ENCODE measurements at places on chromosomes 11 and 22.

- DNase-seq, result no peak
These were observed 40.3 kb upstream of the OR5D13 start for GRCh38 chr11:55732936-55733335.

DNA sequence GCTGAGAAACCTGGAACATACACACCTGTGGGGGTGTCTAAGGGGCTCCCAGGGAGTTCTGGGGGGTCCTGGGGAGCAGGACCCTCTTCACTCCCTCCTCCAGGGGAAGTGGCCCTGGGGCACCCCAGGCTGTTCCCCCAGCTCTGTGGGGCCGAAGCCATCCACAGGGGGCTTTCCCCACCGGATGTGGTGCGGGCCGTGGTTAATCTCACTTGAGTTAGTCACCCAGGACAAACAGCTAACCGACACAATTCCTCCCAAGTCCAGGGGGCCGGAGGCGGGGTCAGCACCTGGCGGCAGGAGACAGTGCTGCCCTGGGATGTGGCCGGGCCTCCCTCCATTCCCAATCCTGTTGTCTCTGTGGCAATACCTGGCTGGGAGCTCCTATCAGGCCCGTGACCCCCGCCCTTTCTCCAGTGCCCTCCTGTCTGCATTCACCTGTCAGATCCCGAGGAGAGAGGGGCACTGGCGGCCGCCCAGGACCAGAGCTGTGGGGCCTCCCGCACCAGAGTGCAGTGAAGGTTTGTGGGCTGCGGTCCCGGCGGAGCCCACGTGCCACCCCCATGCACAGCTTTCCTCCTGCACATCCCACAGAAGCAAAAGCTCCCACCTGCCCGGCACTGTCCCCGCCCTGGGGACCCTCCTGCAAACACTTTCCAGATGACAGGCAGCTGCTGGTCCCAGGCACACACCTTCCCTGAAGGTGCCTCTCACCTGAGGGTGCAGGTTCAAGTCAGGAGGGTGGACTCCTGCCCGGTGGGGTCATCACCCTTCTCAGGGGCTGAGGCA is 5.2 kb upstream of the MUC5AC start:
- no peak for DNase-seq

- no peak for DNase-seq
These were observed 23.8 kb downstream of the MRPL23 start for GRCh38 chr11:1970956-1971355.

GRCh38 chr11:68983801-68984200 is 3.0 kb upstream of the MRGPRD start:
- DNase-seq, result no peak

DNA sequence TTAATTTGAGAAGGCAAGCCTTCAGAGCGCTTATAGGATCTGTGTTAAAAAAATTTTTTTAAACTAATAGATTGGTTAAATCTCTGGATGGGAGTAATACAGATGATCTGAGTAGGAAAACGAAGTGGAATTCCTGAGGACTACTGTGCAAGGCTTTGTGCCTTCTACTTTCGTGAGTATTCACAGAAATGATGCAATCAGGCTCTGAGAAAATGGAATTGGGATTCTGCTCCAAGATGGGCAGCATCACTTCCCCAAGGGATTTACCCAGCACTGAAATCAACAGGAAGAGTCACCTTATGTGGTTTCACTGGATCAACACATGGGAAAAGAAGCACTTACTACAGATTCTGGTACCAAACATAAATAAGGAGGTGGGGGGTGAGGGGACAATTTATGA is 12.5 kb downstream of the KMT5B start:
- no peak for DNase-seq

DNA sequence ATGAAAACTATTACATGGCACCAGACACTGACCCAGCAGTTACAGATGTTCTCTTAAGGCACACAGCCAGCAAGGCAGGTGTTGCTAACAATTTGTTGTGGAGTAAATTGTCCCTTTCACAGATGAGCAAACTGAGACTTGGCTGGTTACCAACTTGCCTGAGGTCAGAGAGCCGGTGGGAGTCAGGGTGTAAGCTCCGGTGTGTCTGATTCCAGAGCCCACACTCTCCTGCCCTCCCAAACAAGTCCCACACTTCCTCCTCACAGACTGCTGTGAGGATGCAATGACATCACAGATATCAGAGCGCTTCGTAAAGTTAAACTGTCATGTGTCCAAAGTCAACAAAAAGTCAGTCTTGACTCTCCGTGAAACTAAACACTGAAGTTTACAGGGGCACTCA is 12.5 kb downstream of the GDPD5 start:
- DNase-seq, result no peak

DNA sequence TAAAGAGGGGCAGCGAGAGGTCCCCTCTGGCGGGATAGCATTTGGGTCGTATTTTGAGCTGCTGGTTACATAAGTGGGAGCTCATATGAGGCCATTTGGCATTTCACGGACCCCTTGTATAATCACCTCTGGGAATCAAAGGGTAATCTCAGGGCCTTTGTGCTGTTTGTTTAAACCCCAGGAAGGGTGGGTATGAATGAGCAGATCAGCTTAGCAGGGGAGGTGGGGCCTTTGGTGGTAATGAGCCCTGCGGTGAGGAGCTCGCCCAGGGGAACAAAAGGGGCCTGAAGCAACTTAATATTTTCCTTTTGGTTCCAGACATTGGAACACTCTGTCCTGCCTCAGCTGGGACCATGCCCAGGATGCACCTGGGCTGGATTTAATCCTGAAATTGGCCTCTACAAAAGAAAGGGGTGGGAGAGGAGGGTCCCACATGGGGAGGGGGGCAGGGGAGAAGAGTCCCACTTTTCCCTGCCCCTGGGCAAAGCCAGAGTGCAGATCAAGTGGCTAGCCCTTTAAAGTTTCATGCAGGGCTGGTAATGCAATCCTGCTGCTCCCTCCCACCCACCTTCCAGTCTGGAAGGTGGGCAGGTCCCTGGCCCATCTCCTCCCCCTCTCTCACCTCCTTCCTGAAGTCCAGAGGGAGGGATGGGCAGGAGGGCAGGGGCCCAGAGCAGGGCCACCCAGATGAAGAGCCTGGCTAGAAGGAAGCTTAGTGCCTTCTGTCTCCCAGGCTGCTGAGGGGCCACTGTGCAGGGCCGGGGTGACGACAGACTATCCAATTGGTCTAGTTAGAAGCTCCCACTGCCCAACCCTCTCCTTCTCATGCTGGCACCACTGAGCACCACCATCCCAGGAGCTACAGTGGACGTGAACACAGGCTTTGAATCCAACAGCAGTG is 10.5 kb downstream of the TSKU start:
- no peak for DNase-seq

DNA sequence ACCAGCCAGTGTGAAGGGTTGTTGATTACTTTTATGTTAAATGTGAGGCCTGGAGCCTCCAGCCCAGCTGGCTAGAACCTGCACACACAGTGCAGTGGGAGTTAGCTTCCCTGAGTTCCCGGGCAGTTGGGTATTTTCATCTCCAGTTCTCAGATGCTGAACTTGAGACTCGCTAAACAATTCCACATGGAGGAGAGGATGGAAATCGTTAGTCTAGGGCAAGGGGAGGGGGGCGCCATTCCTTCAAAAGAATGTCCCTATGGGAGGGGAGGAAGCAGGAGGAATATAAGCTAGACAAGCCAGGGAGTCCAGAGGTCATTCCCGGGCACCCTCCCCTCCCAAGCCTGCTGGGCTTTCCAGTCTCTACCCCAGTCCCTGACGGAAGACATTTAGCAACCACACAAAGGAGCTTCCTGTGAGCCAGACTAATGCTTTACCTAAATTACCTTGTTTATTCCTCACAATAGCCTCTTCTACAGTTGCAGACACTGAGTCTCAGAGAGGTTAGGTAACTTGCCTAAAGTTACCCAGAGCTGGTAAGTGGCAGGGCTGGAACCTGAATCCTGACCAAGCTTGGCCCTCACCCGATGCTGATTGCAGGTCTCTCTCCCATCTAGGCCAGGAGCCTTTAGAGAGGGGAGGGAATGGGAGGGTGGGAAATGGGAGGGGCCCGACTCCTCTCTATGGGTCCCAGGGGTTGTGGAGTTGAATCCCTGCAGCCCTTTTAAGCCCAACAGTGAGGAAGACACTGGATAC is 1.9 kb upstream of the TSKU start:
- DNase-seq, result no peak

DNA sequence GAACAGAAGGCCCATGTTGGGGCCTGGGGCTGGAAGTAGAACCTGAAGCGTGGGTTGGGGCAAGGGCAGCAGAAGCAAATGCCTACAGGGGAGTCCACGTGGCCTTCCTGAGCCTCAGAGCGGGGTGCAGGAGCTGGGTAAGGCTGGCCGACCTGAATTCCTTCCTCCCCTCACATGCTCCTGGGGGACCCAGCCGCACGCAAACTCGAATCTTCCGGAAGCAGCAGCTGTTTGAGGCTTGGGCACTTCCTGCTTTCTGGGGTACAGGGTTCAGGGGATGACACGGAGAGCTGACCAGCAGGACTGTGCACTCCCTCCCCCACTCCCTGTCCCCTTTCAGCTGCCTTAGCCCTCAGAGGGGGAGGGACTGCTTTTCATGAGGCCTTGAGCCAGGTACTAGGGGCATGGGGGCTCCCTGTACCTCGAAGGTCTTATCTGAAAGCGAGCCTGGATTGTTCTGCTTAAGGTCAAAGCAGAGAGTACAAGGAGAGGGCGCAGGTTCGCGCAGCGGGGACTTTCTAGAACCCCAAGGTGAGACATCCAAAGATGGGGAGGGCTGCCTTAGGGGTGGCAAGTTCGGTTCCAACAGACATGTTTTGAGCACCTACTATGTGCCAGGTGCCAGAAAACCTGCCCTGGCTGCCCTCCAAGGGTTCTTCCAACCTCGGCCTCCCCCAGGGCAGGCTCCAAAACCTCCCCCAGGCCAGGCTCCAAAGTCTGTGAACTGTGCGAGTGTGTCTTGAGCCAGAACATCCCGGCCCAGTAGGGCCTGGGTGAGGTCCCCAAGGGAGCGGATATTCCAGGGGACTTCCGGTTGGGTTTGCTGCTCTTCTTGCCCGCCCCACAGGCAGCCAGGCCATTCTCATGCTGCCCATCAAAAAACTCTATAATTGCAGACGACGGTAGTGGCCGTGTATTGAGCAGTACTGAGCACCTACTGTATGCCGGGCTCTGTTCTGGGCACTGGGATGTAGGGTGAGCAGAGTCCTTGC is 1.7 kb downstream of the NCF4 start:
- no peak for DNase-seq

DNA sequence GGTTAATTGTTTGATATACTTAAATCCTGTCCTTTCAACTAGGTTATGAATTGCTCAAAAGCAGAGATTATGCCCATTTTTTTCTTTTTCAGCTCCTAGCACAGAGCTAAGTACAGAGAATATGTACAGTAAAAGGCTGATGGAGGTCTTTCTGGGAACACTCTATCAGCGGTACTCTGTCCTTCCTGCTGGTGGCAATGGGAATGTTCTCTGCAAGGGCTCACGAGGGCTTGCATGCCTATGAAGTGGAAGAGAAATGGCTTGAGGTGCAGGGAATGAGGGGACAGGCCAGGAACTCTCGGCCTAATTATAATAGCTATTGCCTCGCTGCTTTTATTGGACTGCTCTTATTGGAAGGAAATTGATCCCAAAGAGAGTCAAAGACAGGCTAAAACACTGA is 83.7 kb upstream of the RAB1B start:
- no peak for DNase-seq

- no peak for DNase-seq
These were observed 18.1 kb downstream of the MCM5 start for GRCh38 chr22:35418088-35418487.

DNA sequence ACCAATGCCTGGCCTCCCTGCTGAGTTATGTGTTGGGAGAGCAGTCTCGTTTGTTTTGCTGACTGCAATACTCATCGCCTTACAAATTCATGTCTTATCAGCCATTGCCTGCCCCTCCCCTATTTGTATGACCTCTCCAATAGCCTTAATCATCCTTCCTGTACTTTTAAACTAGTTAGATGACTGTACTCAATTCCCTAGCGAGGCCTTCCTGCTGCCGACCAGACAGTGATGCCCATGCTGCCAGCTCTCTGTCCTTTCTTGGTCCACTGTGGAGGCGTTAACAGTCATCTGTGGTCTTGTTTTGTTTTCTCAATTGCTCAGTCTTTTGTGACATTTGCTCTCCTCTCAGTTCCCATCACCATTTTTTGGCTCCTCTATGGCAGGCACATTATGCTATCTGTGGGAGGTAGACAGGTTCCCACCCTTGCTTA is 20.3 kb upstream of the YPEL1 start:
- DNase-seq, result no peak

GRCh38 chr11:3121416-3121815 is 43.7 kb downstream of the OSBPL5 start:
- no peak for DNase-seq

DNA sequence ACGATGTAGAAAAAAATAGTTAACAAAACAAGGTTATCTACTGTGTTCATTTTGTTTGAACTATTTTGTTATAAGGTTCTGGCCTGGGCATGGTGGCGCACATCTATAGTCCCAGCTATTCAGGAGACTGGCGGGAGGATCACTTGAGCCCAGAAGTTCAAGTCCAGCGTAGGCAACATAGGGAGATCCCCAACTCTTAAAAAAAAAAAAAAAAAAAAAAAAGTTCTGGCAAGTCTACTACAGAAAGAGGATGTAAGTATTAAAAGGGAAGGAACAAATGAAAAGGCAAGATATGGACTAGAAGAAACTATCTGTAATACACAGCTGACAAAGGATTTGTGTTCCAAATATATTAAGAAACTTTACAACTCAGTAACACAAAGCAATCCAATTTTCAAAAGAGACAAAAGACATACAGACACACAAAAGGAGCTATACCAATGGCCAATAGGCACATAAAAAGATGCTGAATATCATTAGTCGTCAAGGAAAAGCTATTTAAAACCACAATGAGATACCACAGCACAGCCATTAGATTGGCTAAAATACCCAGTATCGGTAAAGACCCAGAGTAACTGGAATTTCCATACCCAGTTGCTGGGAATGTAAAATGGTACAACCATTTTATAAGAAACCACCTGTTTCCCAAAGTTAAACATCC is 27.4 kb downstream of the RRAS2 start:
- no peak for DNase-seq

DNA sequence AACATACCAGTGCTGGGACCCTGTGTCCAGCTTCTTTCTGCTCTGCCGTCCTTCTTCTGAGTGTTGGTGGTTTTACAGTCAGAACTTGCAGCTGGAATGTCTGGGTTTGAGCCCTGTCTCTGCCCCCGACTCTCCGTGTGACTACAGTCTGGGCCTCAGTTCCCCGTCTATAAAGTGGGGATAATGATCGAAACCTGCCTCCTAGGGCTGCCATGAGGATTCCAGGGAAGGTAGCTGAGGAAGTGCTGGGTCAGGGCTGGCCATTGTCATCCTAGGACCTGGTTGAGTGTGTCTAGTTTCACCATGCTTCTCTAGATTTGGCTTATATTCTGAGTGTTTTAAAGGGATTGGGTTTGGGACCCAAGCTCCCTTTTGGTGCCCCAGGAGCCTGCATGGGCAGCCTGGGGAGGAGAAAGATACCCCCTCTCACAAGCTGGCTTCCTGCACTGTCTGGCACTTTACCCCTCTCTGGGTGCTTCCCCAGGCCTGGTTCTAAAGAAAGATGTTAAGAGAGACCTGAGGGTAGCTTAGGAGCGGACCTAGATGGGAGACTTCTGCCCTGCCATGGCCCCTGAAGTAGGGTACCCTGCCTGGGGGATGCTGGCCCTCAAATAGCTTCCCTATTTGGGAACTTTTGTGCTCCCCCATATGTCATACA is 49.9 kb downstream of the TSPAN18 start:
- no peak for DNase-seq

GRCh38 chr22:19745155-19746101 is 15.2 kb upstream of the TBX1 start:
- DNase-seq, result no peak

- no peak for DNase-seq
These were observed 46.5 kb upstream of the THY1 start for GRCh38 chr11:119469506-119469905.
